ENCODE measurements at places on chromosomes 4 and X.

DNA sequence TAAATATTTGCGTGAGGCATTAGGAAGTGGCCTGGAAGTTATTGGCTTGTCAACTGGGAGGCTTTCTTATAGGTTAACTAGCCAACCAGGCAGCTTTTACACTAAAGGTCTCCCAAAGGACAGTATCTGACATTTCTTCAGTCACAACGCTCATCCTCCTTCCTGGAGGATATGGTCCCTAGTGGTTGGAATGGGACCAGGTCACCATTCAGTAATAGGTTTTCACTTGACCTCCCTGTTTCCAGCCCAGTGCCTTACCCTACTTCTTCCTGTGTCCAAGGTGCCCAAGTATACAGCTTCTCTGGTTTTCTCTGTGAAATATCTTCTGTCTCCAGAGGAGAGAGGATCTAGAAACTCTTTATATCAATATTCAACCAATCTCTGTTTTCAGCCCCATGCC, 38.5 kb downstream of the RPS6KA3 start:
- DNase-seq = no peak

DNA sequence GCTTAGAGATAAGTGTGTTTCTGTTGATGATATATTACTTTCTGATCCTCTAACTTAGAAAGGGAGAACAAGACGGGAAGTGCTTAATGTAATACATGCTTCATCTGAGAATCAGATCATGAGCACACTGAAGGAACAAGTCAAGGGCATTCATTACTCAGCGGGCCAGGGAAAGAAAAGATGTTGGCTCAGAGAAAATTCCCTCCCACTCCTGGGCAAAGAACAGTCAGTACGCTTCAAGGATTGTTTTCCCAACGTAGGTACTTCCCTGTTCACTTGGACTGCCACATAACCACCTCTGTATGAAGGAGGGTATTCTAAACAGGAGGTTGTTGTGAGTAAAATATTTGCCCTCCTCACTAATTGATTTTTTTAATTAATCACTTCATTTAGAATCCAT, 374.5 kb upstream of the FMR1 start:
- no peak for DNase-seq

DNA sequence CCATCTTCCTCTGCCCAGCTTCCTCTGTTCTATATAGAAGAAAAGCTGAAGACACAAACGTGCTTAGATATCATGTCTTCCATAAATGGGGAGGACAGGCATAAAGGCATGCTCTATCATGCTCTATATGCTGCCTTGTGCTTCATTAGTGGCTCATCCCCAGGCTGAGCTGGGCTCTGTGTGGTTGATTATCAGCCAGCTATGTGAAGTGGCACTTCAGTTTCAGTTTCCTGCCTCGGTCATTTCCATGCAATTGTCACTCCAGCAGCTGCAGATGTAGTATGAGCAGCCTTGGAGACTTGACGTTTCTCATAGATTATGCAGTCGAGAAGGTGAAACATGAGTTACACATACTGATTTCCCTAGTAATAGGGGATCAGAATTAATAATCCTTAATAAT, 106.2 kb downstream of the SYTL5 start:
- DNase-seq = no peak

GRCh38 chrX:7019555-7019954, 128.0 kb upstream of the STS start:
- no peak for DNase-seq

DNA sequence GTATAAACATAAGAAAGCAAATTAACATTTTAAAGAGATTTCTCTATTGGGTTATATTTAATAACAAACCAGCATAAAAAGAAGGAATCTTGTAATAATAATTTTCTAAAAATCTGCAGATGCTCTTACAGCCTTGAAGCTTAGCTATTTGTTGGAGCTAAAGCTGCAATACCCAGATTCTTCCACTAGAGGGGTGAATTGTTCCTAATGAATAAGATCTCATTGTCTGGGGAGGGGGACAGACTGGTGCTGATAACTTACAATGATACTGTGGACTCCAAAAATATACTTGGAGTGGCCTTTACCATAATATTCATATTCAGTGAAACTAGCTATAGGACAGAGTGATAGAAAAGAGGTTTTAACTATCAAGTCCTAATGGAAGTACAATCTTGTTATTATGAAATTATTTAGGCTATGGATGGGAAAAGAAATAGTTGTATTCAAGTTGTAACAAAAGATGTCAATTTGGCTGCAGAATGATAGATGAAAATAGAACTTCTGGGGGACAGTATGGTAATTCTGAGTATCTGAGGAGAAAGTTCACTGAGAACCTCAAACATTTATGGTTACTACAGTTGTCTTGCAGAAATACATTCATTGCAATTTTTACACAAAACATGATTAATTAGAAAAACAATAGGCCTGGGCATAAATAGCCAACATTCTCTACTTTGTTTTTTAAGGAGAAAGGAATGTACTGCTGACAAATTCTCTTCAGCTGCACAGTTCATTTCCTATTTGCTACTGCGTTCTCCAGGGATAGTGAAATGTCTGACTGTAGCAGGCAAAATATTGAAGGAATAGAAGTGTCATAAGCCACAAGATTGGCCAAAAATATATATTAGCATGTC, 443.3 kb downstream of the GBA3 start:
- DNase-seq = peak; percentile 24

- DNase-seq = no peak
These were observed 53.5 kb downstream of the BMP3 start for GRCh38 chr4:81084029-81084428.

Measured in SK-N-SH (cell line).